ENCODE measurements at places on chromosomes 1 and 21.

- DNase-seq = no peak
These were observed 365.3 kb upstream of the ADGRL4 start for GRCh38 chr1:79371802-79372201.

DNA sequence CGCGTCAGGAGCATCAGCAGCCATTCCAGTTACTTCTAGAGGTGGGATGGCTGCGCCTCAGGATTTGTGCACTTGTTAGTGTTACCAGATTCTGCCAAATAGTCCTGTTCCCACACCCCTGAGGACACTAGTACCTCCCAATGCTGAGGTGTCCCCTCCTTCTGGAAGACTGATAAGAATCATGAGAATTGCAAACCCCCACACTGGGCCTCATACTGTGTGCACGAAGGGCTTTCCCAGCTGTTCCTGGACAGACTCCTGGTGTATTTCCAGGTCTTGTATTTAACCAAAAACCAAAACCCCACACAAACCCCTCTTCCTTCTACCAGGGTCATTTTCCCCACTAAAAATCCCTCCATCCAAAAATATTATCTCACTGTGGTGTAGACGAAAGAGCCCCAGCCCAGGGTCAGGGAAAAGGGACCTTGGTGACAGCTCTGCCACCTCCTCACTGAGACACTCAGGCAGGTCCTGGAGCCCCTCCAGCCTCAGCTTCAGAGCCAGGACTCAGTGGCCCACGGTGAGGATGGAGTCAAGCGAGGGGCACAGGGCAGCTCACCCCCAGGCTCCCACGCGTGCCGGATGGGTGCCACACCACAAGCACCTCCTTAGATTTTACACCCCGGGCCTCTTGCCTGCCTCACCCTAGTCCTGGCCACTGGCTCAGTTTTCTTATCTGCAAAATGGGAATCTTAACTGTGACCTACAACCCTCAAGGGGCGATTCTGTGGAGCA, 131.4 kb upstream of the RUNX3 start:
- DNase-seq = no peak

DNA sequence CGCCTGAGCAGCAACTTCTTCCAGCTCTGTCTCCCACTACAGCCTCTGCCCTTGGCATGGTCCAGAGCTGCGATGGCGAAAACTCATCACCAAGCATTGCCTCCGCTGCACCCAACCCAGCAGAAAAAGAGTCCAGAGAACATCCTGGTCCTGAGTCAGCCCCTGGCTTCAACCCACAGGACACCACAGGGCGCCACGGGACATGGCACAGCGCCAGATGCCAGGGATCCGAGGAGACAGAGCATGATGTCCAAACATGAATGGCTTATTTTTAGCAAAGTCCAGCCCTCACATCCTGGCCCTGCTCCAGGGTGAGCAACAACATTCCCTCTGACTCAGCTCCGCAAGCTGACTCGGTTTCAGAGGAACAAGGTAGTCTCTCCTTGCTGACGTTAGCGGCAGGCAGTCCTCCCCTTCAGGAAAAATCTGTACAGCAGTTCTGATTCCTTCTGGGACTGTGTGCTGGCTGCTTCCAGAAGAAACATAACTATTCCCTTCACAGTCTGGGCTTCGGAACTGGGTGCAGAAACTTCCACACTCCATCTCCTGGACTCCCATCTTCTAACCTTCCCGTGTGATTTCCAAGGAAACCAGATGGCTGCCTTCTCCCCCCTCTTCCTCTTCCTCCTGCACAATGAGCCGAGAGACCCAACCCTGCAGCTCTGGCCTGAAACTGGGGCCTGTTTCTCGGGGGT, 131.3 kb downstream of the TOMM20 start:
- no peak for DNase-seq

- no peak for DNase-seq
These were observed 299.1 kb downstream of the PCP4 start for GRCh38 chr21:40166291-40166843.

Data from activated T-helper 1 cell treated with anti-CD3 and anti-CD28 coated beads, Interleukin-2, amount 50 U/mL, for 16 hours (primary cell).